ENCODE measurements at places on chromosomes 4 and X. TPM values are rescaled to one million over a fixed set of nuclear protein-coding genes. Genes with fewer than 3 reads are reported as not detected.

DNA sequence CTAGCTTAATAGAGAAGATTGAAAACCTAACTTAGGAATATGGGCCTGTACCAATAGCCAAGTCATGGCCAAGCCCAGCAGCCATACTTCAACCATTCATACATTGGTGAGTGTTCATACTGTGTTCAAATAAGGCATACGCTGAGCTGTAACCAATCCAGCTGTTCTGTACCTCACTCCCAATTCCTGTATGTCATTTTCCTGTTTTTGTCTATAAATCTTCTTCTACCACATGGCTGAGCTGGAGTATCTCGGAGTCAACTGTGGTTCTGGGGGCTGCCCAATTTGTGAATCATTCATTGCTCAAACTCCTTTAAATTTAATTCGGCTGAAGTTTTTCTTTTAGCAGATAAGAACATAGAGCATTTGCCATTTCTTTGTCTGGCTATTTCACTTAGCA lies 195.3 kb upstream of the ANKRD50 start:
- no peak for DNase-seq

GRCh38 chr4:140876615-140877364 lies 120.6 kb upstream of the TBC1D9 start:
- no peak for DNase-seq

DNA sequence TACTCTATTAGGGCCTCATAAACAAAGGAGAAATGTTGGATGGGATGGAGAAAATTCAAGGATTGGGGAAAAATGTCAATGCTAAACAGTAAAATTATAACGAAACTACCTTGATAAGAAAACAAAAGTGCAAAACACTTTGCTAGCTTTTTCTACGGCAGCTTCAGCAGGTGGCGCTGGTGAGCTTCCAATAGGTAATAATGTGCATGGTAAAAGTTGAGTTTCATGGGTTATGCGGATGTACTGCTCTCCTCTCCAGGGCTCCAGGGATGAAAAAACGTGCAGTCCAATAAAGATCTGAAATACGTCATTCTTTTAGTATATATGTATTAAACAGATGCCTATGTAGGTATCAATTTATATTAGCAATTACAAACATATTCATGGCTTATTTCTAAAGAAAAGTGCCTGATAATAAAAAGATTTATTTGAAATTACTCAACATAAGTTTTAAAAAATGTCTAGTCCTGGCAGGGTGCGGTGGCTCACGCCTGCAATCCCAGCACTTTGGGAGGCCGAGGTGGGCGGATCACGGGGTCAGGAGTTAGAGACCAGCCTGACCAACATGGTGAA lies 239.6 kb downstream of the GRXCR1 start:
- peak; percentile 33 for DNase-seq

DNA sequence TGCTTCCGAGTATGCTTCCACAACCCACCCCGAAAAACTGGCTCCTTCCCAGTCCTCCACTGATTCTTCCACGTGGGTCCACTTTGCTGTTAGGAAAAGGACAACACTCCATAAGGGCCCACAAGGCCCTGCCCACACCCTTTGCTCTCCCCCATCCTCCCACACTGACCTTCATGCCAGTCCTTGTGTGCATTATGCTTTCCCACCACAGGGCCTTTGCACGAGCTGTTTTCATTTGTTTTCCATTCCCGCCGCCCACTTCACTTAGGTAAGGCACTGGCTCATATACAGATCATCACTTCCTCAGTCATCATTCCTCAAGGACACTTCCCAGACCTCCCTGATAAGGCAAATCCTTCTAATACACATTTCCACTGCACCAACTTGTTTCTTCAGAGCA lies 16.8 kb upstream of the SEL1L3 start:
- no peak for DNase-seq

DNA sequence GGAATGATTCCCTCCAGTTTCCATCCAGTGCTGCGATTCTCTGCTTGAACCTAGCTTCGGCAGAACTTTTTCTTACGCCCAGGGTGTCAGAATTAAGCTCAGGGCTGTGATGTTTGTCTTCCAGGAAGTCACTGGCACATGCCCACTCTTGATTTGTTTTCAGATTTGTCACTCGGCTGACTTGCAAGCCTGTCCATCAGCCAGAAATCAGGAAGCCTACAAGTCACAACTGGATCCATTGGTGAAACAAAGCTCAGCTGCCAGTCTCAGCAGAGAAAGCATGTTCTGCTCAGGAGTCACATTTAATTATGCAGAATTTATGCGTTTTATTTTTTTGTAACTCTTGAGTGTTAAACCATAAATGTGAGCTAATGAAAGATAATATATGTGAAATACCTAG lies 38.2 kb upstream of the PNPLA4 start:
- no peak for DNase-seq

- no peak for DNase-seq
Observed at GRCh38 chr4:6693231-6694176, at the start of gene S100P. S100P (plus strand) TSS chr4:6693878; CDS start chr4:6693933, 55 bp downstream.

The FAM149A gene
- 0.20 TPM for total RNA-seq

The FAT1 gene
- 9.2 TPM for total RNA-seq

The MAGEB2 gene
- total RNA-seq = not detected

The ZCCHC12 gene
- 0.29 TPM for total RNA-seq

The CSN1S1 gene
- not detected for total RNA-seq
